ENCODE measurements at places on chromosomes 5 and 9.

DNA sequence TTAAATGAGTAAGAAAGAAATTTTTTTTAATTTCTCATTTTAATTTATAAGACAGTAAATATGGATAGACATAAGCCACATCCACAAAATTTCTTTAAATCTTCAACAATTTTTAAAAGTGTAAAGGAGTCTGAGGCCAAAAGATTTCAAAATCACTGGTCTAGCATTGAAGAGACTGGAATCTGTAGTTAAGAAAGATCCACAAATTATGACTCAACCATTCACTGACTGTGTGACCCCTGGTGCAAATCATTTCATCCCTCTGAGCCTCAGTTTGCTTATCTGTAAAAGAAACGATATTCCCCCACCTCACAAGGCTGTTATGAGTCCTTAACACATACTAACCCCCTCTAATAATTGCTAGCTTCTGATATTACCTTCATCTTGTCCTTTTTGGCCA lies 98.5 kb downstream of the EBF1 start:
- no peak for DNase-seq

DNA sequence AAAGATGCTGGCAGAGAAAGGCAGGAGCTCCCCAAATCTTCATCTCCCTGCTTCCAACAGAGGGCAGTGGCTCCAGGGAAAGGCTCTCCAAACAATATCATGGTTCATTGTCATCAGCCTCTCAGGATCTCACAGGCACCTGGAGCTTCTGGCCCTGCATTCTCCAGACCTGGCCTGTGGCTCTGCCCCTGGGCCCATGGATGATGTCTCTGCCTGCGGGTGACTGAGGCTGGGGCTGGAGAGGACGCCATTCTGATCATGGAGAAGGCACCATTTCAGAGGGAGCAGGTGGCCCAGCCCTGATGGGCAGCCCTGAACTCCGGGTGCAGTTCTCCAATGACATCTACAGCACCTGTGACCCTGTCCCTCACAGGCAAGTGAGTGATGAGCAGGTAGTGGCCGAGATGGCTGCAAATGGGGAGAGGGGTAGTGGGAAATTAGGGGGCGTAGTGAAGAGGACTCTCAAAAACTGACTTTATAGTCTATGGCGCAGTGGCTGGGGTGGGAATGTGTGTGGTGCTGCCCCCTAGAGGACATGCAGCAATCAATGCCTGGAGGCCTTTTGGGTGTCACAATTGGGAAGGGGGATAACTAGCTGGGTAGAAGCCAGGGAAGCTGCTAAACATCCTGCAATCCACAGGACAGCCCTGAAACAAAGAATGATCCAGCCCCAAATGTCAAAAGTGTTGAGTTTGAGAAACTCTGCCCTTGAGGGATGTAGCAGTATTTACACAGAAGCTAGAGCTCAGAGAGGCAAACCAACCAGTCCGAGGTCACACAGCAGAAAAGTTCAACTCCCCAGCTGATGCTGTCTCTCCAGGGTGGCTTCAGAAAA lies 3.2 kb downstream of the SH3PXD2B start:
- no peak for DNase-seq

- DNase-seq, result no peak
These were observed 79.6 kb upstream of the FREM1 start for GRCh38 chr9:14989811-14990210.

DNA sequence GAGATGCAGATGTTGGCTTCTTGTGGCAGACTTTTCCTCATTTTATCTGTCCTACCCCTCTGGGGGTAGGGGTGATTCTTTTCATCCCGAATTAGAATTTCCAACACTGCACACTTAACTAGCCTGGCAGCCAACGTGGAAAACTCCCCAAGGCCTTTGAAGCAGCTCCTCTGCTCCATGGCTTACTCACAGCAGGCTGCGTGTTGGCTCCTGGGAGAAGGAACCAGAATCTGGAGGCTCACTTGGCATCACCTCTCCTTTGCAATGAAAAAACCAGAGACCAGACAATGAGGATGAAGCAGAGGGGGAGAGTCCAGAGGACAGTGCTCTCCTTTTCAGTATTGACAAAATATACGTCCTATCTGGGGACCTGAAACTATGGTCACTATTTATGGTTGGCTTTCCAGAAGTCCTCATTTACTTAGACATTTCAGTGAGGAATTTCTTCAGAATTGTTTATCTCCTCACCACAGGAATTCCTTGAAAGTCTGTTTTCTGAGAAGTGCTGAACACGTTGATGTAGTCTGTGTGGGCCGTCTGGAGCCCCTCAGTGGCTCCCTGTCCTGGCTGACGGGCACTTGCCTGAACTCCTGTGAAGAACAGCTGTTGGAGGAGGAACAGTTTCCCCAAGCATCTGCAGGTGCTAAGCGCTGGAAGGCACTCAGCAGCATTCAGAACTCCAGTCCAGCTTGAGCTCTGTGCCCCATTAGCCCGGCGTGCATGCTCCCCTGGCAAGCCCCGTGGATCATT lies 231.3 kb downstream of the RFK start:
- DNase-seq, result no peak

DNA sequence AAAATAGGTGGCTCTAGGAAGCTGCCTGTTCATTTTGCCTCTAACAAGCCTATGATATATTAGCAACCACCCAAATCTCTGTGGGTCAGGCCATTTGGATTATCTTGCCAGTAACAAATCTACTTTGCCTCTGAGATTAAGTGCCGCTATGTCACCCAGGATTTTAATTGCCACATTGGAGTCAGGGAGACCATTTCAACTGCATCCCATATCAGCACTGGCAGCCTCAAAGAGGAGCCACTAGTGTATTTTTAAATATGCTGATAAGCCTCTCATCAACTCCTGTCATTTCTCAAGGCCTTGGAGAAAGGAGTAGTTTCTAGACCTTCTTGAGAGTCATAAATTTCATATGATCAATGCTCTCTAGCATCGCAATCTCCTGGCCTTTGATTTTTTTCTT lies 12.1 kb upstream of the ADAMTS19 start:
- no peak for DNase-seq

GRCh38 chr5:167720259-167720658 lies 571.2 kb upstream of the WWC1 start:
- DNase-seq, result no peak

GRCh38 chr9:6054280-6055099 lies 39.1 kb upstream of the RANBP6 start:
- DNase-seq, result peak; percentile 25

DNA sequence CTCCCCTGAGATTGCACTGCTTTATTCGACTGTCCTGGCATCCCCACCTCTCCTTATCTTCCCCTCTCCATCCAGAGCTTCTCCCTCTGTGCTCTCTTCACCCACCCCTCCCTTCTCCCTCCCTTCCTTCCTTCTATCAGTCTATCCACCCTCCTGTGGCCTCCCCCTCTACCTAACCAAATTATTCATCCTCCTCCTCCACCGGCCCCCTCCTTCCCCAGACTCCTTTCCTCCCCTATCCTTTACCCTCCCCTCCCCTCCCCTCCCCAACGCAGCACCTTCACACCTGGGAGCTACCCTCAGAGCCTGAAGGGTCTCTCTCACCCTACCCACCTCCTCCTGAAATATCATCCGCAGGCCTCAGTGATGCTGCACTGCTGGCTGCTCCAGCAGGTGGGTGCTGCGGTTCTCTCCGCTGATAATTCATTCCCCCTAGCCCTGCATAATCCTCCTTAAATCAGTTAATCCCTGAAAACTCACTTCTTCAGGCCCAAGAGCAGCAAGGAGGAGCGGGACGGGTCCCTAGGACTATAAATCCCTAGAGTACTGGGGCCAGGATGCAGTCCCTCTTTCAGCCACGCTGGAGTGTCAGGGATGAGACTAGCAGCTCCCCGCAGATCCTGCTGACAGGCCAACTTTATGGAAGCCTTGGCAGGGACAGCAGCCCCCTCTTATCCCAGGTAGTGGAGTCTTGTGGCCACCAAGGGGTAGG lies 97.8 kb downstream of the PCDH1 start:
- DNase-seq, result no peak

GRCh38 chr5:153445875-153446579 lies 44.4 kb upstream of the GRIA1 start:
- DNase-seq, result peak; percentile 96

GRCh38 chr5:143582176-143582575 lies 178.7 kb upstream of the NR3C1 start:
- DNase-seq, result peak; percentile 28

GRCh38 chr5:24433555-24433954 lies 211.2 kb downstream of the CDH10 start:
- DNase-seq, result no peak

DNA sequence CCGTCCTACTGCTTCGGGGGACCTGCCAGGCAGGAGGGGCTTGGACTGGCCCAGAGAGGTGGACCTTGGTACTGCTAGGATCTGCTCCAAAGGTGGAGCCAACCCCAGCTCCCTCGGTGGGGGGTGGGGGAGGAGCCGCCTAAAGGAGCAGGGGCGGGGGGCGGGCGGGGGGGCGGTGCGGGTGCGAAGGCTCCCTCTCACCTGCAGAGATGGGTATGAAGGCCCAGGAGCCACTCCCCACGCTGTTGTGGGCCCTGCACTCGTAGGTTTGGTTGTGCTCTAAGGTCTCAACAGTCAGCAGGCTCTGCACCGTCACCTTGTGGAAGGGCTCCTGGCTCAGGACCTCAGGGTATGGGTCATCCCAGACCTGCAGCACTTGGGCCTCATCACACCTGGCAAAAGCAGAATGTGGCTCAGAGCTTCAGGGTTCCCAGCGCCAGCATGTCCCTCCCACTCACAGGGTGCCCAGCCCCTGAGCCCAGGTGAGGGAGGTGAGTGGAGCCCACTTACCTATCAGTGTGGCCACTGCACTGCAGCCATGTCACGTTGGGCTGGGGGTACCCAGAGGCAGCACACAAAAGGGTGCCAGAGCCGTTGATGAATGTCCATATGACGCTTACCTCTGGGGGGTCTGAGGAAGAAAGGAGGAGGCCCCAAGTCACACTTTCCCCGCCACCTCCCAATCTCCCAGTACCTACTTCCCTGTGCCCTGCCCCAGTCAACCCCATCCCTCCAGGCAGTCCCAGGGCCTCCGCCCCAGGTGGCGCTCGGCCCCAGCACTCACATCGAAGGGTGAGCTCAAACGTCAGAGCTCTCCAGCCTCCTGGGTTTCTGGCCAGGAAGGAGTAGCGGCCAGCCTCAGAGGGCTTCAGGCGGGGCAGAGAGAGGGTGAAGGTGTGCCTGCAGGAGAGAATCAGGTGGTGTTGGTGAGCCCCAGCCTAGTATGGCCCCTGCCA lies 16.4 kb downstream of the CSF1R start:
- DNase-seq, result no peak

DNA sequence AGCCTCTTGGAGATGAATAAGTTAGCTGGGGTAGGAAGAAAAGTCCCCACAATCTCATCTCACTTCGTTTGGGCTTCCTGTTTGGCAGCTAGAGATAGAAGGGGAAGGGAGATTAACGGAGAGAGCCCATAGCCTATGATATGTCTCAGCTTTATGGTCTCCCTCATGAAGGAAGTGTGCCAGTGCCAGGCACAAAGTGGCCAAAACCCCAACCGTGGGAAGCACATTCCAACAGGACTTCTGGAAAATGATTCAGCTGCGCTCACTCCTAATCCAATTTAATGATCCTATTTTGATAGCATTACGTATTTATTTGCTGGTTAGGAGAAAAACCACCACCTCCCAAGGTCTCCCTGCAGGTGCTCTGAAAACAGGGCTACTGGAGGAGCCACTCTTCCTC lies 303.1 kb upstream of the CLINT1 start:
- no peak for DNase-seq

- DNase-seq, result no peak
These were observed at the start of gene AHRR for GRCh38 chr5:321230-321725. Gene AHRR, plus strand, starts transcription at chr5:321714. Its CDS starts 22,189 bp downstream, at chr5:343903.

DNA sequence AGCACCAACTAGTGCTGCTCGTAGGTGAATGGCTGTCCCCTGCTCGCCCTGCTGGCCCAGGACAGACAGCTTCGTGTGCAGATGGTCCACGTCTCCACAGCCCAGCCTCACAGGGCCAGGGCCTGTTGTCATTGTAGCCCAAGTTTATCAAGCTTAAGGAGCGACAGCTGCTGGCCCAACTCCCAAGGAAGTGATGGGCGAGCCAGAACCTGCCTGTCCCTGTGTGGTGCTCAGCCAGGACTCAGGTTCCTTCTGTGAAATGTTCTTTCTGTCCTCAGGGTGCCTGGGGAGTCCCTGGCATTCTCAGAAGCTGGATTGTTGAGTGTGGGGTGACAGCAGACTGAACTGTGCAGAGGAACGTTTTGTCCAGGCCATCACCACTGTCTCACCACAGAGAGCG lies 16.4 kb downstream of the TRIP13 start:
- no peak for DNase-seq

- no peak for DNase-seq
These were observed 34.3 kb downstream of the ERMP1 start for GRCh38 chr9:5798581-5798980.

- DNase-seq, result no peak
These were observed 17.2 kb upstream of the FCN2 start for GRCh38 chr9:134863306-134863902.

- no peak for DNase-seq
These were observed 18.9 kb downstream of the DPYSL3 start for GRCh38 chr5:147490989-147491388.

DNA sequence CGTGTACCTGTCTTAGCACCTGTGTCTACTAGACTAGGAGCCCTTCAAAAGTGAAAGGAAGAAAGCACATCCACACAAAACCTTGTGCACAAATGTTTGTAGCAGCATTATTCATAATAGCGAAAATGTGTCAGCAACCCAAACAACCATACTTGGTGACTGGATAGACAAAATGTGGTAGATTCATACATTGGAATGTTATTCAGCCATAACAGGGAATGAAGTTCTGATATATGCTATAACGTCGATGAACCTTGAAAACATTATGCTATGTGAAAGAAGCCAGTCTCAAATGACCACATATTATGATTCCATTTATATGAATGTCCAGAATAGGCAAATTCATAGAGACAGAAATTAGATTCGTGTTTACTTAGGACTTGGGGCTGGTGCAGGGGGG lies 57.8 kb upstream of the LARP1 start:
- no peak for DNase-seq

DNA sequence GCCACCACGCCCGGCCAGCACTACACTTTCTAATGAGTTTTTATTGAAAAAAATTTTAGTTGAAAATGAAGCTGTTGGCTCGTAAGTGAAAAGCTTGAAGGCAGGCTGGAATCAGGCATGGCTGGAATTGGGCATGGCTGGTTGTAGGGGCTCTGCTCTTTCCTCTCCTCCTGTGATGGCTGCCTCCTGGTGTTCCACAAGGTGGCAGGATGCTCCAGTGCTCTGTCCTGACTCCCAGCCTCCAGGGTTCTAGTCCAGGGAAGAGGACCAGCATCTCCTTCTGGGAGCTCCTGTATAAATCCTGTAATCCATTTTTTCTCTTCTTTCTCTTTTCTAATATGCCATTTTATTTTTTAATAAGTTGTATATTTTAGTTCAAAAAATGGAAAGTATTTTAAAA lies 57.2 kb upstream of the DHFR start:
- no peak for DNase-seq

DNA sequence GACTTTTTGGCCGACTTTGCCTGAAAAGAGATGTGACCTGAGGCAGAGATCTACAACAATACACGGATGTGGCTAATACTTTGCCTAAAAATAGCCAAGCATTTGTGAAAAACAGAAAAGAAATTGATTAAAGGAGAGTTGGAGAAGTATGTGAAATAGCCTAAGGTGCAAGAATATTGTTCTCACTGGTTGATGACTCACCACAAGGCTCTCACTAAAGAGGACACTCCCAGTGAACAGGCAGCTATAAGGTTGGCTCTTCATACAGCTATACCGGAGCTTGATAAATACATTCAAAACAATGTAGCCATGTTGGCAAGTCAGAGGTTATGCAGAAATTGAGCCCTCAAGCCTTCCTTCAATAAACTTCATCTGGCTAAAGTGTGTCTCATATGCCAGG lies 317.2 kb upstream of the GRAMD2B start:
- no peak for DNase-seq

- DNase-seq, result no peak
These were observed 118.0 kb downstream of the VAV2 start for GRCh38 chr9:133874060-133874657.

- no peak for DNase-seq
These were observed 272.7 kb downstream of the TRIM32 start for GRCh38 chr9:116959809-116960208.
